Suppressor macrophage treated with lipopolysaccharide for 1 hour (primary cell): ENCODE measurements at places on chromosomes 1 and 21.

GRCh38 chr1:152179566-152179965 lies 20.5 kb upstream of the RPTN start:
- DNase-seq = no peak

GRCh38 chr1:77950873-77951272 lies 28.0 kb downstream of the FUBP1 start:
- DNase-seq = no peak

DNA sequence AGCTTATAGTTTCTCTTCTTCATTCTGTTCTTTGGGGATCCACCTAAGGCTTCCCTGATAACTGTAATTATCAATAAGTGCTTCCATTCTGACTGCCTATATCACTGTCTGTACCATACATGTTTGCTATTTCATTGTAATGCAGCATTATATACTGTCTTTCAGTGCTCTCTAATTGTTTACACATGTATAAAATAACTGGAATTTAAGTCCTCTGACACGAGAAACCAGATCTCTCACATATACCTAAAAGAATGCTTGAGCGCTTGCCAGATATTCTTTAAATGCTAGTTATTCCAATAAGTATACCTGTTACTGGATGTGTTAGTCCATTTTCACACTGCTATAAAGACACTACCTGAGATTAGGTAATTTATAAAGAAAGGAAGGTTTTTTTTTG lies 34.7 kb downstream of the CELF3 start:
- DNase-seq = no peak

DNA sequence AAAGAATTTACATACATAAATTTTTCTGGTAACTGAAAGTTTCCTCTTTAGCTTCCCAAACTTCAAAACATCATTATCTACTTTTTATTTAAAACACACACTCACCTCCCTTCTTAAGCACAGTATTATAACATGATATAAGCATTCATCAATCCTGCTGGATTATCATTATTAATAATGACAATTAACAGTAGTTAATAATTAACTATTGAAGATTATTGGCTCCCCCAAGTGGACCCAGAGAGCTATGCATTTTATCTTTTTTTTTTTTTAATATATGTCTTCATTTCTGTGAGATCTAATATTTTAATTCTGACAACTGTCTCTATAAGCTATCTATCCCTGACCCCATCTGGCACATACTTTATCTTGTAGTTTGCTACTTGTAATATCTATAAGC lies 252.1 kb upstream of the CACYBP start:
- DNase-seq = no peak

GRCh38 chr1:21626921-21627339 lies 42.2 kb downstream of the RAP1GAP start:
- DNase-seq = no peak

DNA sequence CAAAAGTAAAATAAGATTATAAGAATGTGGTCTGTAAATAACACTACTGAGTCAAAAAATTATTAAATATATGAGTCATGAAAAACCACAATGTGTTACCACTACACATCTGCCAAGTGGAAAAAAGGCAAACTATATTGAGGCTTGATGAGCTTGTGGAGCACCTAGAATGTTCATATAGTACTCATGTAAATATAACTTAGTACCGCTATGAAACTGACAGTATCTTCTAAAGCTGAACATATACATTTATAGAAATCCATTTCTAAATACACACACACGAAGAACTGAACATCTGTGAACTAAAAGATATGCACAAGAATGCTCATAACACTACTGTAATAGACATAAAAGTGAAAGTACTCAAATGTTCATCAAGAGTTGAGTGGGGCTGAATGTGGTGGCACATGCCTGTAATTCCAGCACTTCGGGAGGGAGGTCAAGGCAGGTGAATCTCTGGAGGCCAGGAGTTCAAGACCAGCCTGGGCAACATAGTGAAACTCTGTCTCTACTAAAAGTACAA lies 18.5 kb upstream of the GBP3 start:
- peak; percentile 58 for DNase-seq

DNA sequence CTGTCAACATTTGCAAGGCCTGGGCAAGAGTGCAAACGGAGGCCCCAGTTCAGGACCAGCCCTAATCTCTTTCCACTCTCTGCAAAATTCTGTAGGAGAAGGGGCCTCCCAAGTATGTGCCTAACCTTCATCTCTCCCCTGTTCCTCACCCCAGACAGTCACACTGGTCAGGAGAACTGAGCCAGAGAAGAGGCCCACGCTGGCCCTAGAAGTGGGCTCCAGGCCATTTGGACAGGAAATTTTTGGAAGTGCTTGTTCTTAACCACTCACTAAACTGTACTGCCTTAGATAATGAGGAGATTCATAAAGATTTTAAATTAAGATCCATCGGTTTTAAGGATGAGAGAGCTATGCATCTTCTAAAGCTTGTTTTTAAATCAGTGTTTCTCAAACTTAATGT lies 129.7 kb upstream of the ADGRL2 start:
- no peak for DNase-seq

GRCh38 chr1:109135940-109136339 lies 22.0 kb downstream of the ELAPOR1 start:
- no peak for DNase-seq
